ENCODE measurements at places on chromosomes 7 and 10.

GRCh38 chr7:151247611-151248345 lies 716 bp downstream of the SMARCD3 start:
- DNase-seq = no peak

- no peak for DNase-seq
These were observed 2.1 kb upstream of the GPRIN2 start for GRCh38 chr10:46558392-46559185.

DNA sequence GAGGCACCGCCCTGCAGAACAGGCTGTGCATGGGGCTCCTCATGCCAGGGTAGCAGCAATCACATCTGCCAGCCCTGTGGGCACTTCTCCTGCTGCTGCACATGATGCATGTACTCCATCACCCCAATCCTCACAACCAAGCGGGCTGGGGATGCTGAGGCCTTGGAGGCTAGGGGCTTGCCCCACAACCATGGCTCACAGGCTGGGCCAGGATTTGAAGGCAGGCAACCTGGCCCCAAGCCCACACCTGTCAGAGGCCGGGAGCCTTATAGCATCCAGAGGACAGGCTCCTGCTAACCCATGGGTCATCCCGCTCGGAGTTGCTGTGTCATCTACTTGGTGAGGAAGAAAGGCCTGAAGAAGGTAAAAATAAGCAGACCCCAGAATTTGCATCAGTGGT lies 2.2 kb downstream of the POLM start:
- DNase-seq = no peak

- DNase-seq = no peak
These were observed 139.5 kb downstream of the NRCAM start for GRCh38 chr7:108316708-108317107.

DNA sequence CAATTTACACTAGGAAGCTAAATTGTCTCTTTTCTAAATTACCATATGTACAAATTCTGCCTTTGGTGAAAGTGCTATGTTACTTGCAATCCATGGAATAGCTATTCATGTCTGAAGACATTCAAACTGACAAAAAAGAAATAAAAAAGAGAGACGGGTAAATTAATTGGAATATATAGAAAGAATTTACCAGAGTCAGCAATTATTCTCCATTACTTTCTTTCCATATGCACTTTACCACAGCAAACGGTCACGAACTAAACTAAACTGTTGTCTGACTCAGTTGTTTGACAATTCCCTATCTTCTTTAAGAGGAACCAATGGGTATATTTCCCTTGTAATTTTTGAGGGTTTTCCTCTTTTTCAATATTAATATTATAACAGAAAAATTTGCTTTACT lies 85.7 kb downstream of the HOXA1 start:
- DNase-seq = no peak

- no peak for DNase-seq
These were observed 348.8 kb upstream of the C7orf33 start for GRCh38 chr7:148241700-148242293.

- DNase-seq = no peak
These were observed 695.5 kb downstream of the GRM8 start for GRCh38 chr7:126557271-126557670.

- no peak for DNase-seq
These were observed 494 bp upstream of the RHBDD2 start for GRCh38 chr7:75878312-75878768.

DNA sequence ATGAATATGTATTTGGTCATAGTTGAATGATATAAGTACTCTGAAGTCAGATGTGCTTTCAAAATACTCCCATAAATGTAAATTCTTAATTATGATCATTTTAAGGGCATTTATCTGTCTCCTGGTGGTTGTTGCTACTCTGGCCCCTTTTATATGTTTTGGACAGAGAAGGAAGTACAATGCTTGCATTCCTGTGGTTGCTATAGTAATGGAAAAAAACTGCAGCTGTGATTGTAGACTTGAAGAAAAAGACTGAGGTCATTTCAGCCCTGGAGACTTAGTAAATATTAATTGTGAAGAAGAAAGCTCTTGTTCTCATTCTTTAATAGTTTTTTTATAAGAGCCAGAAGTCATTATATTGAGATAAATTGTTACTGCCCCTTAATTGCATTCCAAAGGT lies 70.2 kb upstream of the FERD3L start:
- DNase-seq = no peak

DNA sequence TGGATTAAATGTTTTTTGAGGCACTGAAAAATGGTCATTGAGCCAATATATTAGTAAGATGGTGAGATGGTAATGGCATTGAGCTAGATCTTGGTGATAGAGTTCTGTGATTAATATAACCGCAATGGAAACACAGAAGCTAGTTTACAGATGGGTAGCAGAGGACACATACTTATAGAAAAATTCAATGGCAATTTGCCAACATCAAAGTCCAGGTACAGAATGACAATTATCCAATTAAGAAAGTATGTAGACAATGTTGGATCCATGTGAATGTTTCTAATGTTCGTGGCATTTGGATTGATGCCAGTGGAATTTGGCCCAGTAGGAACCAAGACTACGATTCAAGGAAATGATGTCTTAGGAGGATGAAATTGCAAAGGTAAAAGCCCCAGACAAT lies 187.8 kb downstream of the GNAT3 start:
- DNase-seq = no peak

DNA sequence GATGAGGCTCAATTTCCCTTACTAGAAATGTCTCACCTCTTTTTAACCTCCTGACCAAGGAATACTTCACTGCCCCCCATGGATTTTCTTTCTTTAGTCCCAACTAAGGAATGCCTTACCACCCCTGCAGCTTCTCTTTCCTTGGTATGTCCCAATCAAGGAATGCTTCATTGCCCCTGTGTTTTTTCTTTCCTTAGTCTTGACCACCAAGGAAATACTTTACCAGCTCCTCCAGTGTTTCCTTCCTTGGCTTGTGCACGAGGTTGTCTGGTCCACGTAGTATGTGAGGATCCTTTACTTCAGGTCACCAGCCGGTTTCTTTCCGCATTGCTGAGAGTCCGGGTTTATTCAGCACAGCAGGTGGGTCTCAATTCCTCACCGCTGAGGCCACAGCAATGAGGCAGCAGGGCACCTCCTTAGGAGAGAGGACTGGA lies 59.3 kb downstream of the CYP2C9 start:
- no peak for DNase-seq

- no peak for DNase-seq
These were observed 297.5 kb downstream of the GFRA1 start for GRCh38 chr10:115975506-115975905.

DNA sequence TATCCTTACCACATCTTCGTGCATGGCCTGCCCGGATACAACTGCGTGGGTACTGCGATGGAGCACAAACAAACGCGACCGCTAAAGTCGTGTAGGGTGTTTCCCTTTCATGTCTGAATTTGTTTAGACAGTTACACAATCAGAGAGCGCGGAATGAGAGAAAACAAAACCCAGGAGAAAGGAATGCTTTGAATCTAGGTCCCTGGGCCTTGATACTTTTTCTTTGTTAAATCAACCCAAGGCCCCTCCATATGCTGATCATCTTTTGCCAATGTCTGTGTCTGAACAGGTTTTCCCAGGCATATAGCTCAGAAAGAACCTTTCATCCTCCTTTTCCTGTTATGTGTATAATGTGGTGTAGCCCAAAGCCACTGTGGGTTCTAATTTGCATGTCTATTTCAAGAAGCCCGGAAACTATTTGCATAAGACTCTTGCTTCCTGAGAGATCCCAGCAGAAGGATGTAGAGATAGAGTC lies 145.8 kb downstream of the FRMD4A start:
- no peak for DNase-seq

DNA sequence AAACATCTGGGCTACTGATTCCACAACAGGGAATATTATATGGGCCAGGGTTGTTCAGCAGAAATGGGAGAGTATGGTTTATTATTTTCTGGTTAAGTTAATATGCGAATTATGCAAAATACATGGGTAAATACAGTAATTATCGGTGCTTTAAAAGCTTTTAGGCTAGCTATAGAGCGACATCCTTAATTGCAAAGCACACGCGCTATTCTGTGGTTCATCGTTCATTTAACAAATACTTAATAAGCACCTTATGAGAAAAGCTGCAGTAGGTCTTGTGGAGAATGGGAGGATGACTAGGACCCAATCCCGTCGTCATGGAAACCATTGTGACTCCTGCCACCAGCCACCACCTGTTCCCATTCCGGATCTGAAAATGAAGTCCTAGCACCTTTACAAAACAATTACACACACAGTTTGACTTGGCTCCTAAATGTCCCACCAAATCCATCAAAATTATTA lies 623 bp upstream of the CEP41 start:
- no peak for DNase-seq

DNA sequence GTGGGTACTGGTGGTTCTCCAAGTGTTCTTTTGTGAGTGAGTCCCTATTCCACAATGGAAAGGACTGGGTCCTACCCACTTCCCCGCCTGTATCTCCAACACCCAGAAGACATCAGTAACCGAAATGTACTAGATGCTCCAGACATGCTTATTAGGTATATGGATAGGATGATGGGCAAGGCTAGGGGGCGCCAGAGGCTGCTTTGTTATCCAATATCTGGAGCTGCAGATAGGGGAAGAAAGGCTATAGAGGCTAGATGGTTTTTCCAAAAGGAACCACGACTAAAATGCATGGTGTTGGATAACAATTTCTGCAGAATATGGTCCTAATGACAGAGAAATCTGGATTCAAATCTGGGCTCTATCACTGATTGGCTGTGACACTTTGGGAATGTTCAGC lies 56.2 kb upstream of the TM9SF3 start:
- no peak for DNase-seq

GRCh38 chr10:88901206-88901983 lies 21.4 kb downstream of the STAMBPL1 start:
- DNase-seq = no peak

- DNase-seq = no peak
These were observed 84.6 kb upstream of the NAMPT start for GRCh38 chr7:106369352-106369751.

DNA sequence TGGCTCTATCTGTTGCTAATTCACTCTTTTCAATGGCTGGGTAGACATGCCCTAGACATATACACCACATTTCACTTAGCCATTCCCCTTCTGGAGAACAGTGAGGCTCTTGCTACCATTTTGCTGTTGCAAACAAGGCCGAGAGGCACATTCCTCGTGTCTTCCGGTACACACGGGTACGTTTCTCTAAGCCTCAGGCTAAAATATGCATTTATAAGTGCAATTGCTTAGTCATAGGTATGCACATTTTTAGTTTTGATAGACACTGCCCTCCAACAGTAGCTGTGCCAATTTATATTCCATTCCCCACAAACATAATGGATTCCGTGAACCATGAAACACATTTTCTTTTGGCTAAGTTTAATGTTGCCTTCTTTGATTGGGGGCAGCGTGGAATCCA lies 13.2 kb downstream of the CHAT start:
- no peak for DNase-seq

Data from stimulated activated CD4-positive, alpha-beta T cell treated with anti-CD3 and anti-CD28 coated beads, TNF-alpha, amount 100 ng/mL, for 1 hour (primary cell).